ENCODE measurements at places on chromosomes 5 and 9.

- no peak for DNase-seq
These were observed 124.8 kb upstream of the CCNG1 start for GRCh38 chr5:163312598-163312997.

DNA sequence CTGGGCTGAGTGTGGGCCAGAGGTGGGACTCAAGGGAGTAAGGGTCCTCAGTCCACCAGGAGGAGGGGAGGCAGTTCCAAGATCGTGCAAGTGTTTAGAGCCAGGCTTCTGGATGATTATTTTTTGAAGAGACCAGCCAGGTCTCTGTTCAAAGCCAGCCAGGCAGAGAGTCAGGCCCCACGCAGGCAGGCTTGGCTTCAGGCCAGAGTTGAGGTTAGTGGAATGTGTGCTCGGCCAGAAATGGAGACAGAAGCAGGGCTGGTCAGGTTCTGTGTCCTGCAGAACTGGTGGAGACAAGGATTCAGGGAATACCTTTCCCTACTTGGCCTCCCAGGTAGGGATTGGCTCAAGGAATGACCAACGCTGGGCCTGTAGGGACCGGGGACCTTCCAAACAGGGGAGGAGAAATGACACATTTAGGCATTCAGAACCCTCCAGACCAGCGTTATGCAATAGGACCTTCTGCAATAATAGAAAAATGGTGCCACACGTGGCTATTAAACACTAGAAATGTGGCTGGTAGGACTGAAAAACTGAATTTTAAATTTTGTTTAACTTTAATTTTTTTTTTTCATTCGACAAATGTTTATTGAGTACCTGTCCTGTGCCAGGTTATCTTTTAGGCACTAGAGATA is 106.2 kb downstream of the CMYA5 start:
- no peak for DNase-seq

DNA sequence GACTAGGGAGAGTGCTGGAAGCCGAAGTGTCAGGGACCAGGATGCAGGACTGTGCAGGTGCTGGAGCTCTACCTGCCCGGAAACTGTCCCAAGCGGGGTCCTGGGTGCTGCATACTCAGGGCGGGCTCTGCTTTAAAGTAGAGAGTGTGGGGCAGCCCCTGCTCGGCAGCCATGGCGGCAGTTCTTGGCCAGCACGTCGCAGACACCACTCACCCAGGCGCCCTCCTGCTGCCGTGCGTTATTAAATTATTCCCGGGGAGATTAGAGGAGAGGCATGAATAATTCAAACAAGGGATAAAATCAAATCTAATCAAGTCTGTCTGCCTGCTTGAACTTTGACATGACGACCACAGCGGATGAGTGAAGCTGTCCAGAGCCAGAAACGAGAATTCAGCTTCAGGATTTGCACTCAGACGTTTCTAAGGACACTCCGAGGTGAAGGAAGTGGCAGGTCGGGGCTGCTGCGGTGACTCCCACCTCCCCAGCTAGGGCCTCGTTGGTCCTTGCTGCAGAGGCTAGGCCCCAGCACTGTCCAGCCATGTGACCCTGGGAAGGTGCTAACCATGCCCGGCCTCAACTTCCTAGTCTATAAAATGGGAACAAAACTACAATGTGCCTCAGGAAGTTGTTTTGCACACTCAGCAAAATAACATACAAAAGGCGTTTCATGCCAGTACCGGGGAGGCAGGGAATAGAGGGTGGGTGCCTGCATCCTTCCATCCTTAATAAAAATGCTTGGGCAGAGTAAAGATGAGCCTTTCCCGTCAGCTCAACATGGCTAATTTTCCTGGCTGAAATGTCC is 91.3 kb upstream of the ADAMTS2 start:
- DNase-seq = no peak

DNA sequence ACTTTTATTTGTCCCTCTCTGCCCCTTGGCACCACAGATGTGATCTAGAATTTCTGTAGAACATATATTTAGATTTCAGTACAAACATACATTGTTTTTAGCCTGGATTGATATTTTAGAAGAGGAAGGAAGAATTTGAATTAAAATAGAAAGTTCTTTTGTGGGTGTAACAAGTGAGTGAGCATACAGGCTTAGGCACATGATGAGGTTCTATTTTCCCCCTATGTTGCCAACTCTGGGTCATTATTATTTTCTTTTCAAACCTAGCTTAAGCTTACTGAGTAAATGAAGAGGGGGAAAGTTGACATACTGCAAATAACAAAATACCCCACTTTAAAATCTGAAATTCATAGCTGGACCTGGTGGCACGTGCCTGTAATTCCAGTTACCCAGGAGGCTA is 102.9 kb downstream of the GCNT1 start:
- DNase-seq = no peak

- no peak for DNase-seq
These were observed 38.9 kb upstream of the TNFAIP8 start for GRCh38 chr5:119316906-119317305.

- no peak for DNase-seq
These were observed 36.2 kb upstream of the POU5F2 start for GRCh38 chr5:93777620-93778019.

DNA sequence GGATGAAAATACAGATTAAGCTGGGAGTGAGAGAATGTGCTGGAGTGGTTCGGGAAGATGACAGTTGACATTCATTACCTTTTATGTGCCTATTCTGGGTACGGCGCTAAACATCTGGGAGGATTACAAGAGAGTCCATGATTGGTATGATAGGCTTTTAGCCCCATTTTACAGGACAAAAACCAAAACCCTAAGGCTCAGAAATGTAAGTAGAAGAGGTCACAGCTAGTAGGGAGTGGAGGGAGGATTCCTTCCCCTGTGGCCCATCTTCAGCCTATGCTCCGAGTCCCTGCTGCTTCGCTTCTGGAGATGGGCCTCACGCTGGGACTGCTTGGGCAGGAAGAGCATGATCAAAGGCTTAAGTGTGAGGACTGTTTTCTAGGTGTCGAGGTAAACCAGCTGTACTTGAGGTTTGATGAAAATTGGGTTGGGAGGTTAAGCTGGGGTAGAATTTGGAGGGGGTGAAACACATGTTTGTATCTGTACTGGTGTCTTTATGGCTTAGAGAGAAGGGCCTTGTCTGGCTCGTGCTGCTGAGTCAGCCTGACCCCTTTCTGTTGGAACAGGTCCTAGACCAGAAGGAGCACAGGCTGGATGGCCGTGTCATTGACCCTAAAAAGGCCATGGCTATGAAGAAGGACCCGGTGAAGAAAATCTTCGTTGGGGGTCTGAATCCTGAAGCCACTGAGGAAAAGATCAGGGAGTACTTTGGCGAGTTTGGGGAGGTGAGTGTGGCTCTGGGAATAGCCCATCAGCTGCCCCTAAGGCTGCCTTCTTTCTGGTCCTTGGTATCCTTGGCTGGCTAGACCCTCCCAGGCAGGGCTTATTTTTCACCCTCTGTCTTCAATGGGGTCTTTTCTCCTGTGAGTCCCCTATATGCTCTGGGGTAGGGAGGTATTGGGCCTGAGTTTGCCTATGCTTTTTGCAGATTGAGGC is 2.1 kb downstream of the HNRNPAB start:
- DNase-seq = no peak

DNA sequence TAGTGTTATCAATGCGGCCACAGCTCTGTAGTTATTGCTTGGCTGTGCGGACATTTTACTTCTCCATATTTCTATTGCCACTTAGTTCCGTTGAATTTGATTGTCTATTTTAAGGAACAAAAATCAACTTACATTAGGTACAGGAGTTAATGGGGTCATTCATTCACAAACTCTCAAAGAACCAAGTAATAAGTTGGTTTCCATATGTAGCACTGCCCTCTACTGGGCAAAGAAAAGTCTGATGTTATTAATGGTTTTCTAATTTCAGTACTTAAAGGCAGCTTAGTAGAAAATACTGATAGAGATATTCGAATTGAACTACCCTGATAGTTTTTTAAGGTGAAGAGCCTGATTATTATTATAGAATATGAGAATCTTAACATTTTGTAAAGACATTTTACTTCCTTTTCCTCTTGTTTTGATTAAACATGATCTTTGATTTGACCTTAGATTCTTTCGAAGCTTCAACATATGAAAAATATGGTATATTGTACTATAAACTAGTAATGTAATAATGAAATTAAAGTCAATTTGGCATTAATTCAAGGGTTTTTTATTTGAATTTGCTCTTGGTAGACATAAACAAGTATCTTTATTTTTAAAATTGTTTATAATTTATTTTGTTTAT is 119.5 kb upstream of the CTNND2 start:
- peak; percentile 38 for DNase-seq

DNA sequence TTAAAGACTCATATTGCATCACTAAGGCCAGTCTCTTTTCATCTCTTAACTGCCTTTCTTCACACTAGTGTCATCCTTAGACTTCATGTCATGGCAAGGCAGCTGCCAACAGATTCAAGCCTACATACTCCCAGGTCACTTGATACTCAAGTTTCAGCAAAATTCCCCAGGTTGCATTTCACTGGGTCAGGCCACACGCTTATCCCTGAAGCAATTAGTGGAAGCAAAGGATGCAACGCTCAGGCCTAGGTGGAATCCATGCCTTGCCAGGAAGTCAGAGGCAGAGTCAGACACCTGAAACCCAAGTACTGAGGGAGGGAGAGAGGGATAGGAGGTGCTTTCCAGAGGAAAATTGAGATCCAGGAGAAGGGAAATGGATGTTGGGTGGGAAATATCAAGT is 28.9 kb downstream of the YIPF5 start:
- no peak for DNase-seq

- no peak for DNase-seq
These were observed 4.4 kb downstream of the LRRC8A start for GRCh38 chr9:128886211-128886891.

GRCh38 chr9:114405294-114406034 is 17.7 kb upstream of the AKNA start:
- peak; percentile 81 for DNase-seq

DNA sequence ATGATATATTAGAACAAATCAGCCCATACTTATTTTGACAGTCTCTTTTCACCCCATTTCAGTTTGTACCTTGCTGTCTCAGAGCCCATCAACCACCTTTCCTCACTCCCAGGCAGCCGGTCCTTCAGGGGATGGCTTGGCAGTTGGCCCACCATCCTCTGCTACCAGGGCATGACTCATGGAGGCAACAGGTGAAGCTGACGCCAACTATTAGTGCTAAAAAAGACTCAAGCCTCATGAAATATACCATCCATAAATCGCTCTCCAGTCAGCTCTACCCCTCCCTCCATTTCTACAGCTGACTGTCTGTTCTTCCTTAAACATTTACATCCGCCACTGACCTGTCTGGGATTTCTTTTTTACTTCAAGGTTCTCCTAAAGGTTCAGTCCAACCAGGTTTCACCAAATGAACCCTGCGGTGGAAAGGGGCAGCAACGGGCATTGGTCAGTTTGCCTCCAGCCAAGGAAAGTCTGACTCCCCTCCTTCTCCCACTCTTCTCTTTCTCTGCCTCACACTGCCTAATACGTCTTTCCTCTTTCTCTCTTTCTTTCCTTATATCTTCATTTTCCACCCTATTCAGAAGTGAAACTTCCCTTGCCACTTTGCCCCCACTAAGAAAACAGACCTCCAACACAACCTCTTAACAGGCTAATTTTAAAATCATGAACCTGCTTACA is 439.1 kb downstream of the RAB3C start:
- DNase-seq = no peak

- no peak for DNase-seq
These were observed 26.3 kb upstream of the CCDC112 start for GRCh38 chr5:115322729-115323128.

GRCh38 chr9:110257097-110257841 is 962 bp upstream of the TXN start:
- DNase-seq = no peak

- no peak for DNase-seq
These were observed at the start of gene CDKN2A for GRCh38 chr9:21993893-21994555. TSS of gene CDKN2A (minus strand) at chr9:21994392.

DNA sequence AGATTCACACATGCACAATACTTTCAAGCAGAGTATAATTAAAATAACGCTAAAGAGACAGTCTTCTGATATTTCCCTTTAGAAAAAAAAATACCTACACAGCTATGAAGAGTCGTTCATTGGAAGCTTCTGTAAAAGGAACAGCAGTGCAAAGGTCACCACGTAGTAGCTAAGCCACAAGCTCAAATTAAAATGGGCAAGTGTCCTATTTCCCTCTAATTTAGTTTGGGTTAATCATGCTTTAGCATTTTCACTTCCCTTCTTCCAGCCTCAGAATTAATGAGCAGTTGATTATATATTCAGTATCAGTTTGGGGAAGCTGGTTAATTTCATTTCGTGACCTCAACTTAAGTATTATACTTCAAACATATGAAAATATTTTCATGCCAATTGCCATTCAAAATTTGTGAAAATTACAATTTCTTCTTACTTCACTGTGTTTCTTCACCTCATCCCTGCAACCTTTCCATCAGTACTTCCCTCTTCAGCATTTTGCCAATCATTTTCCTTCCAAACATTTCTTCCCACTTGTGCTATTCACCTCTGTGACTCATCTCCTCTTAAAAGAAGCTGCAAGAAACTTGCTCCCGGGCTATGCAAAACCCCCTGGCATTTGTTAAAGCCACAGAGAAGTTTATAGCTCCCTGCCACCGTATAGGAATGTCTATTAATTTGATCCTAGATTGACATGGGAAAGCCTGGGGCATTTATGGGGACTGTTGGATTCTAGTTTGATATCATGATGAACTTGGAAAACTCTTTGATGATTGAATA is 83.0 kb downstream of the DMRTA1 start:
- DNase-seq = no peak

- DNase-seq = peak; percentile 60
These were observed 20.4 kb downstream of the ANKS6 start for GRCh38 chr9:98775831-98776441.

- no peak for DNase-seq
These were observed 14.3 kb upstream of the MARCHF6 start for GRCh38 chr5:10339058-10339811.

DNA sequence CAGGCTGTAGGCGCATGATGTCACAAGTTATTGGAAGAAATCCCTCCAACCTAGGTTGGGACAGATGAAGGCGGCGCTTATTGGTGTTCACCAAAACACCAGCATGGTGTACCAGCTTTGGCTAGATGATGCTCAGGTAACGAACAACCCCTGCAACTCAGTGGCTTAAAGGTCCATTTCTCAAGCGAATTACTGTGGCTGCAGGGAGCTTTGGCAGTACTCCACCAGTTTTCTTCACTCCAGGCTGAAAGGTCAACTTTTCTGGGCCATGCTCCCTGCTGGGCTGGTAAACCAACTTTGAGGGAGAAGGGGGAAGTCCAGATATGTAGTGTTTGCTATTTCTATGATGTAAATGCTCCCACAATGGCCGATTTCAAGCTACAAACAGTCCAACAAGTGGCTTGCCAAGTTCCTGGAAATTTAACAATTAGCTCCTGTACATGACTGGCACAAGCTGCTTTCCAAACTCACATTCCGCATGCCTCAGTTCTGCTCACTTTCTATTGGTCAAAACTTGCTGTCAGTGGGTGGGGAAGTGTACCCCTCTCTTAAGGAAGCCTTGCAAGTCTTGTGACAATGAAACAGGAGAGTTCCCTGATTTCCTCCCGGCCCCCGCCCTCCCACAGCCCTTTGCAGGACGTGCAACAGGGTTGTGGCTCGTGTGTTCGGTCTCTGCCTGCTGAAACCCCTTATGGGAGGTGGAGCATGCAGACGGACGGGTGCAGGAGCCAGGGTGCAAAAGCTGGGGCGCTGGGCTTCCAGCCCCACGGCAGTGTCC is 588 bp upstream of the ZBED3 start:
- peak; percentile 43 for DNase-seq

- DNase-seq = no peak
These were observed 159.5 kb upstream of the ACTBL2 start for GRCh38 chr5:57642066-57642465.
